Progenitor cell of endocrine pancreas (in vitro differentiated cells): ENCODE measurements at places on chromosomes 16 and 17. TPM values are rescaled to one million over a fixed set of nuclear protein-coding genes. Genes with fewer than 3 reads are reported as not detected.

DNA sequence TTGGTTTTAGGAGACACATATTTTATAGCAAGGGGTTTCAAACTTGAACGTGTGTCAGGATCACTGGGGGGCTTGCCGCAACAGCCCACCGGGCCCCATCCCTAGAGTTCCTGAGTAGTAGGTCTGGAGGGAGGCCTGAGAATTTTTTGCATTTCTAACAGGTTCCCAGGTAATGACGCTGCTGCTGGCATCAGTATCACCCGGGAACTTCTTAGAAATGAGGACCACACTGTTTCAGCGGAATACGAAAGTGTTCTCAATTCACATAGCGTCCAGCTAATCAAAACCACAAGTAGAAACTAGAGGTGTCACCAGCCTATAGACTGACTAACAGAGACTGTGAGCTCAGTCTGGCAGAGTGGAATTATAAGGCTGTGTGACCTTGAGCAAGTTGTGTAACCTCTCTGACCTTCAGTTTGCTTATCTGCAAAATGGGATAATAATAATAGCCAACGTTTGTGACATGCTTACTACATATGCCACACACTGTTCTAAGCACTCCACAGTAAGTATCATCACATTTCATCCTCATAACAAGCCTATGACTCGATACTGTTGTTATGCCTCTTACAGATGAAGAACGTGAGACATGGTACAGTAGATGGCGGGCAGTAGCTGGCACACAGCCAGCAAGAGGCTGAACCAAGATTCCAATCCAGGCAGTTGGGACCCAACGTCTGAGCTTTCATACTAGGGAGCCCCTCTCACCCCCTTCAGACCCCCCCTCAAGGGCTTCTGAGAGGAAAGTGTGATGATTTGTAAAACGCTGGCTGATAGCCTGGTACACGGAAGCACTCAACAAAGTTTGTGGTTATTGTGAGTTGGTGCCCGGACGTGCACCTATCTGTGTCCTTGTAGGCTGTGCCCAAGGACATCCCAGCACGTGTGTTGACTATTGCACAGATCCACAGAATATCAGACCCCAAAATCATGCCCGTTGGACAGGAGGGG lies 4.6 kb upstream of the ICAM2 start:
- peaks cover 7% of the 10 kb centered on the region for H3K27me3 ChIP-seq
- H3K36me3 ChIP-seq, result no peaks in the 10 kb centered on the region
- H3K4me1 ChIP-seq, result peaks cover 27% of the 10 kb centered on the region

- H3K4me1 ChIP-seq, result peaks cover 31% of the 10 kb centered on the region
- H3K27ac ChIP-seq, result peak overlapping the region; percentile 99
- DNase-seq, result no peak
Observed at GRCh38 chr17:8125947-8126490, 2.1 kb upstream of the HES7 start.

DNA sequence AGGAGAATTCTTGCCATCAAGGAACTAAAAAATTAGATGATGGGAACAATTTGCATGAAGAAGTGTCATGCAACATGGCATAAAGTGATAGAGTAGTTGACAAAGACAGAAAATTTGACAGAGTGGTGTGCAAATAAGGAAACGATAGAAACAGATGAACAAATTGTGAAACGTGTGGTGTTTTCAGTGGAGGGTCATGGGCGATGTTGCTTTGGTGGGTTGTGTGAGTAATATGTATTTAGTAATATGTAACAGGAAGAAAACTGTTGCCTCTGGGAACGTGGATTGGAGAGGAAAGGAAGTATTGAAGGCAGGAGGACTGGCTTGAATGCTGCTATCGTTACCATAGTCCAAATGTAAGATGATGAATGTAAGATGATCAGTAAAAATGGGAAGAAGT lies 3.6 kb downstream of the COX10 start:
- no peaks in the 10 kb centered on the region for H3K27me3 ChIP-seq
- H3K4me3 ChIP-seq, result no peak overlapping the region
- H3K27ac ChIP-seq, result no peak overlapping the region
- DNase-seq, result no peak

DNA sequence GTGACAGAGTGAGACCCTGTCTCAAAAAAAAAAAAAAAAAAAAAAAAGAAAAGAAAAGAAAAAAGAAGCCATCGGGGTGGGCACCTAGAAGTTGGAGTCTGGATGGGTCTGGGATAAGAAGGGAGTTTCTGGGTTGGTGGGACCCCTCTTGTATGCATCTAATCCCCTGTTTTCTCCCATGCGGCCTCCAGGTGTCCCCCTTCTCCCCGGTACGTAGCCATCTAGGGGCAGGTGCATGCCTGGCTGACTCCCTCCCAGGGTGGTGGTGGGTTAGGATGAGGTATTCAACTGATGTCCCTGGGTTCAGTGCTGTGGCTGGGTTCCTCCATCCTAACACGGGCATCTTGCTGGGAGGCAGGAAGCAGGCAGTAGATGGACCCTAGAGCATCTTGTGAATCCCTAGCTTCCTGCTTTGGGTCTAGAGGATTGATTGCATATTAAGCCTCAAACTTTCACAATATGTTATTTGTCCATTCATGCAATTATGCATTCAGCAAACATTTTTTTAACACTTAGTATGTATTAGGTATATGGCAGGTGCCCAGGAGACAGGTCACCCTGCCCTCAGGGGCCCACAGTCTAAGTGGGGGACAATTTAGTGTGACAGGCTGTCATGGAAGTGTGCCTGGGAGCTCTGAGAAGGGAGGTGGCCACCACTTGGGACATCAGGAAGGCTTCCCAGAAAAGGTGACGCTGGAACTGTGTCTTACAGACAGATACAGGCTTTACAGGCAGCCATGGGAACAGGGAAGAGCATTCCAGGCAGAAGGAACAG lies 13.1 kb downstream of the FMNL1 start:
- H3K4me3 ChIP-seq, result no peak overlapping the region
- DNase-seq, result no peak
- peaks cover 67% of the 10 kb centered on the region for H3K27me3 ChIP-seq
- H3K27ac ChIP-seq, result no peak overlapping the region
- H3K4me1 ChIP-seq, result no peaks in the 10 kb centered on the region

GRCh38 chr16:54985156-54985555 lies 54.5 kb downstream of the IRX5 start:
- H3K27ac ChIP-seq, result peak overlapping the region; percentile 52
- H3K27me3 ChIP-seq, result peaks cover 14% of the 10 kb centered on the region
- no peaks in the 10 kb centered on the region for H3K36me3 ChIP-seq
- H3K4me3 ChIP-seq, result no peak overlapping the region
- peaks cover 9% of the 10 kb centered on the region for H3K4me1 ChIP-seq
- DNase-seq, result no peak

DNA sequence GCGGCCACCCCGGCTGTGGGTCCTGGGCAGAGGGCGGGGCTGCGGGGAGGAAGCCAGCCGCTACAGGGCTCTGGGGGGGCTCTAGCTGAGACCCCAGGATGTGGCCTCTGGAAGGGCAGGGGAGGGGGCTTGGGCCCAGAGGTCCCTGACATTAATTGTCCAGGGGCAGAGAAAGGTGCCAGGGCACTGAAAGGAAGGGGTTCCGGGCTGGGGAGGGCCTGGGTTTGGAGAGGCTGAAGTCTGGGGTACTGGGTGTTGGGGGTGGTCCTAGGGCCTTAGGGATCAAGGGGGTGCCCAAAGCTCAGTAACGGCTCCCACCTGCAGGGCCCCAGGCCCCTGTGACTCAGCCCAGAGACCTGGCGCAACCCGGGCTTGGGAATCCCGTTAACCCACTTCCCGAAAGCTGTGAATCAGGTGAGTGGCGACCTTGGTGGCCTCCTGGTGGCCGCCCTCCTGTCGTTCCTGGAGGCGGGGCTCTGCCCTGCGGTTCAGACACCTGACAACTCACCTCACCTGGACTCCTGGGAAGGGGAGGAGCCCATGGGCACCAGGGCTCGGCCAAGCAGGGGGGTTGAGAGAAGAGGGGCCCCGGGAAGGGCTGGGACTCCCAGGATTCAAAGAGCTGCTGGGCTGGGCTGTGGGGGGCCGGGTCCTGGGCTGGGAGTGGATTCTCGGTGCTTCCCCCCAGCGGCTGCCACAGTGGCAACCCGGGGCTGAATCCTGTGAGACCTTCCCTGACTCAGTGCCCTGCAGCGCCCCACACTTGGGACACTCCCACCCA lies 465 bp upstream of the PRSS22 start:
- peak overlapping the region; percentile 88 for H3K4me3 ChIP-seq
- peaks cover 5% of the 10 kb centered on the region for H3K27me3 ChIP-seq
- peaks cover 4% of the 10 kb centered on the region for H3K4me1 ChIP-seq
- peaks cover 11% of the 10 kb centered on the region for H3K36me3 ChIP-seq
- peak; percentile 74 for DNase-seq

- DNase-seq, result no peak
- no peaks in the 10 kb centered on the region for H3K36me3 ChIP-seq
- no peak overlapping the region for H3K4me3 ChIP-seq
- peaks cover 27% of the 10 kb centered on the region for H3K27me3 ChIP-seq
Observed at GRCh38 chr16:23235176-23235575, 52.6 kb downstream of the SCNN1G start.

- H3K4me1 ChIP-seq, result peaks cover 4% of the 10 kb centered on the region
- no peak overlapping the region for H3K27ac ChIP-seq
- no peak for DNase-seq
- peak overlapping the region; percentile 49 for H3K4me3 ChIP-seq
- H3K36me3 ChIP-seq, result no peaks in the 10 kb centered on the region
Observed at GRCh38 chr17:47252209-47252608, 1.4 kb upstream of the ITGB3 start.

GRCh38 chr17:49748791-49749190 lies 15.1 kb downstream of the FAM117A start:
- no peak for DNase-seq
- H3K4me3 ChIP-seq, result no peak overlapping the region
- H3K36me3 ChIP-seq, result peaks cover 2% of the 10 kb centered on the region
- H3K4me1 ChIP-seq, result peaks cover 1% of the 10 kb centered on the region

The MYL11 gene
- total RNA-seq, result 2.6 and 3.5 TPM in 2 replicates

The GDPD1 gene
- 19.5 TPM in 2 replicates for total RNA-seq
